Stimulated activated CD8-positive, alpha-beta memory T cell treated with anti-CD3 and anti-CD28 coated beads, Interleukin-7, amount 100 ng/mL, for 4 hours (primary cell): ENCODE measurements at places on chromosomes 16 and 17.

- no peak for DNase-seq
These were observed 16.5 kb downstream of the PSME3IP1 start for GRCh38 chr16:57169327-57169726.

DNA sequence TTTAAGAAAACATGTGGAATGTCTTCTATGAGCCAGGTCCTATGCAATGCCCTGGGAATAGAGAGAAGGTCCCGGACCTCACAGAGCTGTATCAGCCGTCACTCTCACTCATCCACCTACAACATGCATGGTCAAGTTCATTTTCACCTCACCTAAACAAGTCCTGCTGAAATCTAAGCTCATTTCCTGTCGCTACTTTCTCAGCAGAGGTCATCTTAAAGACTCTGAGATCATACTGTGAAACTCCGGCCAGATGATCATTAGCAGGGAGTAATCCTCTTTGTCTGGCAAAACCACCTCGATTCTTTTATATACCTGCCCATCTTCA lies 66.2 kb upstream of the LYRM9 start:
- DNase-seq: no peak

- DNase-seq: peak; percentile 55
These were observed 11.8 kb downstream of the GNPTG start for GRCh38 chr16:1363501-1364041.

GRCh38 chr16:57341062-57341440 lies 17.5 kb upstream of the CCL22 start:
- DNase-seq: no peak

GRCh38 chr17:55319933-55320593 lies 55.3 kb downstream of the HLF start:
- no peak for DNase-seq

DNA sequence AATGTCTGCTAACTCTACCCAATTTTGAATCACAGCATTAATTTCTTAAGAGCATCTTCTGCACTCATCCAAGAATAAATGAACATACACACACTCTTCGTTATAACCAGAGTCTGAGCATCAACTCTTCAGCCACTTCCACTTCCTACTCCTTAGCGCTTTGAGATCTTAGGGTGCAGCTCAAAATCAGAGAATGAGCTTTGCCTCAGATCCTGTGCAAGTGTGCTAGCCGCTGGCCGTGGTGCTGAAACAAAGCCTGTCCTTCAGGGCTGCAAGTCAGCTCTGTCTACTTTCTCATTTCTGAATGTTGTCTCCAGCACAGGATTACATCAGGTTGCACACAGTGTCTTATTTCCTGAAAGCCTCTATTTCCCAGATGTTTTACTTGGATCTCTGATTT lies 165.4 kb downstream of the AIPL1 start:
- no peak for DNase-seq

DNA sequence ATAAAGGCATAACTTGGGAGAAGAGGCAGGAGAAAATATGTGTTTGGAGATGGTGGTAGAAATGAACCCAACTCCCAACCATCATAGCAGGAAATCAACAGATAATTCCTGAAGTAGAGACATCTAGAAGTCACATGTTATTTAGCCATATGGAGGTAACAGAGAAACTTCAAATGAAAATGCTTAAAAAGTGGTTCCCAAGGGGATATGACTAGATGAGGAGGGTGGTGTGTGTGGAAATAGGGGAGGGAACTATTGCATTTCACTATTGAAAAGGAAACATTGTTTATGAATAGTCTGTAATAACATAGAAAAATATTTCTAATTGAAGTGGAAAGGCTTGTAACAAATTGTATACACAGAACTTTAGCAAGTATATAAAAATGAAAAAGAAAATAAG lies 412.0 kb downstream of the SHISA9 start:
- DNase-seq: no peak

DNA sequence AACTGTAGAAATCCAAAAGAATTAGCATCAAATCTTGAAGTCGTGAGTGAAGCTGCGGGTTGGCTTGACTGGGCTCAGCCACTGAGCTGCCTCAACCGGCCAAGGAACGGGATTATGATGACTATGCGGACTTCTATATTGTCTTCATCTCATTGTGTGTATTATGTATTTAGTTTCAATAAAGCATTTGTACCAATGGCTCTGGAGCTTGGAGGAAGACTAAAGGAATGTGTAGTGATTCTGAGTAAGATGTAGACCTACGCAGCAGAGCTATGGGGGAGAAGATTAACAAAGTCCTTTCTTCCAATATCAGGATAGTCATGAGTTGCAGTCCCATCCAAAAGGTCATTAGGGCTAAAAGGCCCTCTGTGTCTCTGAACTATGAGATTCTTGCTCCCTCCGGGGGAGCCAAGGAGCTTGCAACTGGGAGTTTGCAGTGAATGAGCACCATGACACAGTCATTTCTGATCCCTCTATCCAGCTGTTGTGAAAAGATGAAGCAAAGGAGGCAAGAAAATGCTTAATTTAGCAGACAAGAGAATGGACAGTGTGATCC lies 8.3 kb downstream of the EME1 start:
- no peak for DNase-seq

DNA sequence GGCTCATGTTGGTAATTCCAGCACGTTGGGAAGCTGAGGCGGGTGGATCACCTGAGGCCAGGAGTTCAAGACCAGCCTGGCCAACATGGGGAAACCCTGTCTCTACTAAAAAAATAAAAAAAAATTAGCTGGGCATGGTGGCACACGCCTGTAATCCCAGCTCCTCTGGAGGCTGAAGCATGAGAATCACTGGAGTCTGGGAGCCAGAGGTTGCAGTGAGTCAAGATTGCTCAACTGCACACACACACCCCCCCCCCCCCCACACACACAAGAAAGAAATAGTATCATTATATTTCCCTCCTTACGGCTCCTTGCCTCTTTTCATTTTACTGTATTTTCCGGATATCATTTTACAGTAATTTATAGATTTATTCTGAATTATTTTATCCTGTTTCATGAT lies 963.1 kb upstream of the GOT2 start:
- no peak for DNase-seq

DNA sequence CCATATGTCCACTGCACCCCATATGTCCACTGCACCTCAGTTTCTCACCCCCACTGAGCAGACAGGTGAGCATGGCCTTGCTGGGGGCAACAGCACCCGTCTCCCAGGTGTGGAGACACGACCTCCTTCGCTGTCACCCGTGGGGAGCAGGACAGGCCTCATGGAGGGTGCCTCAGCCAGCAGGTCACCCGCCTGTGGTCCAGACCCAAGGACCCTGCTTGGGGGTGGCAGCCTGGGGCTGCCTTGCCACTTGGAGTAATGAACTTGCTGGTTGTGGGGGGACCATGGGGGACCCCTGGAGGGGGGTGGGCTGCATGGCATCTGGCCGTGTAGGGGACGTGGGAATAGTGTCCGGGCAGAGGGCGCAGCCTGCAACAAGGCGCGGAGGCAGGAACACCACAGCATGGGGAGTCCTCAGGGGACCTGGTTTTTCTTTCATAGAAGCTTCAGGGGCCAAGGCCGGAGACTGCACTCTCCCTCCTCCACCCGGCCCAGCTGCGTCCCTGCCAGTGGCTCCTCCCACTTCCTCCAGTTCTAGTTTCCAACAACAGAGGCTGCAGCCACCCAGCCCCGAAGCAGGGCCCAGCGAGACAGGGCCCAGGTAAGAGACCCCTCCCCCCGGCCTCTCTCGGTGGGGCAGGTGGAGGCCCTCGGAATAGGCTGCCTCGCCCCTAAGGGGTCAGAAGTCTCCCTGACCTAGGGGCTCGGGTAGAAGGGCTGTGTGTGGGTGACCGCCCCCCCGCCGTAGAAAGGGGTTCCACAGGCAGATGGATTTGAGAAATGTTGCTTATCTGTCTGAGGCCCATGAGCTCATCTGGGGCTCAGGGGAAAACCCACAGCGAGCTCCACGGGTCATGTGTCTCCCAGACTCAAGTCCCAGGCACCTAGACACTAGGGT lies at the start of gene NHLRC4:
NHLRC4 (plus strand) TSS at position 531 of the 898 bp plus-strand sequence. CDS start 1,043 bp downstream, outside the sequence.
- no peak for DNase-seq

DNA sequence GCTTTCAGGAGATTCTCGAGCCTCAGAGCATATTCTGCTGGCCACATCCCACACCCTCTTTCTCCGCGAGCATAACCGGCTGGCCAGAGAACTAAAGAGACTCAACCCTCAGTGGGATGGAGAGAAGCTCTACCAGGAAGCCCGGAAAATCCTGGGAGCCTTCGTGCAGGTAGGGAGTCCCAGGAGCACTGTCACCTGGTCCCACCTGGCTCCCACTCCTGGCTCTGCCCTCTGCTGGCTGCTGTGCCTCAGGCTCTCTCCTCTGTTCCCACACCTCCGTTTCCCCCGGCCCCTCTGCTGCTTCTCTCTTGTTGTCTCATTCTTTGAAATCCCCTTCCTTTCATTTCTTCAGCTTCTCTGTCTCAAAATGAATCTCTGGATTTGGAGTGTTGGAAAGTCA lies 16.4 kb downstream of the LPO start:
- no peak for DNase-seq

- no peak for DNase-seq
These were observed 8.1 kb downstream of the COX6A2 start for GRCh38 chr16:31420037-31420436.

GRCh38 chr17:63124958-63125357 lies 158.9 kb downstream of the TANC2 start:
- DNase-seq: no peak

DNA sequence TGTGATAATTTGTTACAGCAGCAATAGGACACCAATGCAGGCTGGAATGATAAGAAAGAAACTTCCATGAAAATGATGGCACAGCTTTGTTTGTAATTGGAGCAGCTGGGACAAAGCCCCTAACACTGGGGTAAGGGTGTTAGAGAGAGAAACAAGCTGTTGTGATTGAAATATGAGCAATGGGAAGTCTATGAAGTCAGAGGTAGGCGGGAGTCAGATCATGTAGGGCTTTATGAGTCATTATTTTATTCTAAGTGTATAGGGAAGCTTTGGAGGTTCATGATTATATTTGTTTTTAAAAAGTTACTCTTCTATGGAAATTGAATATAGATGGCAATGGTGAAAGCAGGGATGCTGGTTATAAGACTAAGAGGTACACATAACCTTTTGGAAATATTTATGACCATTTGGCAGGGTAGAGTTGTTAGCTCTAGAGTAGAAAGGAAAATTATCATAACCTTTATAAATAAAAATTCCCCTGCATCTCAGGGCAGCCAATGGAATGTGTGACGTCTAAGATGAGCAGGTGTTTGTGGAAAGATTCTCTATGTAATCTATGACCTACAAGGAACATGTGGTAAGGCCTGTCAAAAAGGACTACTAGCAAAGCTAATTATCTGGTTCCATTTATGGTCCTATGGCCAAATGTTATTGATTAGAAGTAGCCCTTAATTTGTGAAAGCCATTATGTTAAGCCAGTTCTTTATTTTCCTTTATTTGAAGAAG lies 85.6 kb downstream of the KCNJ2 start:
- DNase-seq: no peak

GRCh38 chr16:31713945-31714902 lies 159.4 kb upstream of the ZNF267 start:
- no peak for DNase-seq

- DNase-seq: no peak
These were observed 35.8 kb downstream of the FA2H start for GRCh38 chr16:74738816-74739215.

- DNase-seq: no peak
These were observed 5.6 kb upstream of the TBX2 start for GRCh38 chr17:61393904-61394629.

- DNase-seq: no peak
These were observed 228.5 kb downstream of the FOXL1 start for GRCh38 chr16:86806838-86807351.

DNA sequence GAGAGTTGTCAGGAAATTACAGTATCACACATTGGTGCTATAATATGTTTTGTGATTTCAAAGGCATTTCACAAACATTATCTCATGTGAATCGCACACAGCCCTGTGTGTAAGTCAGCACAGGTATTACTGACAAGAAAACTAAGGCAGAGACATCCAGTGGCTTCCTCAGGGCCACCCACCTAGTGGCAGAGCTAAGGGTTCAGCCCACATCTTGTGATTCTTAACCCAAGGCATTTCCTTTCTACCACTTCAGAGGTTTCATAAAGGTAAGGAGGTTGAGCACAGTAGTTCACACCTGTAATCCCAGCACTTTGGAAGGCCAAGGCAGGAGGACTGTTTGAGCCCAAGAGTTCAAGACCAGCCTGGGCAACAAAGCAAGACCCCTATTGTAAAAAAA lies 58.2 kb downstream of the STX8 start:
- no peak for DNase-seq

- no peak for DNase-seq
These were observed 2.4 kb upstream of the PSMC3IP start for GRCh38 chr17:42579794-42580551.

DNA sequence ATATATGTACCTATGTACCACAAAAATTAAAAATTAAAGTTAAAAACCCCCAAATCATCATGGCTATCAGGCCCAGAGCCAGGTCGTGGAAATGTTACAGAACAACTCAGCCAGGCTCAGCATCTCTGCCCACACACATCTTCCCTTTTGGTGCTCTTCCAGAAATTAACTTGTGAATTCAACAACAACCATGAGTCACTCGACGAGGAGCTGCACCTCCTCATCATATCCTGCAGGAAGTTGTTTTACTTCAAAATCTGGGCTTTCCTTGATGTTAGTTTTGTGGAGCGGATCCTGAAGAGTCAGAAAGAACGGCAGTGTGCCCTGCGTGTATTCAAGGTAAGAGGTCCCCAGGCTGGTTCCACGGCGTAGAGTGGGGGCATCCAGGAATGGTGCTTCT lies 10.6 kb downstream of the FBXO39 start:
- DNase-seq: no peak

DNA sequence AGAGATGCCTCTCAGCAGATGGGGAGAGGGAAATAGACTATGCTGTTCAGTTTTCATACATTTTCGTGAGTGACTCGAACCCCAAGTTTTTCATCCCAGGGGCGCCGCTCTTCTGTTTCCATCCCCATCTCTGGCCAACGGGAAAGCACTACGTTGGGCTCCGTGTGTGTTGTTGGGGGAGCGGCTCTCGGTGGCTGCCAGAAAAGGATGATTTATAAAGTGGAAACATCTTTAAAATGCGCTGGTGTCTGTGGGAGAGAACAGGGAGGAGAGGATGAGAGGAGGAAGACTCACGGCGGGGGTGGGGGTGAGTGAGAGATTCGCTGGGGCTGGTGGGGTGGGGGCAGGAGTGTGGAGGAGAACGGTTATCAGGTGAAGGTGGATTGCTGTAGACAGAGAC lies 5.8 kb downstream of the TBX4 start:
- DNase-seq: no peak
